ENCODE measurements at places on chromosomes 12 and 14. TPM values are rescaled to one million over a fixed set of nuclear protein-coding genes. Genes with fewer than 3 reads are reported as not detected.

ACSM4 gene
- not detected for total RNA-seq

NTF3 gene
- total RNA-seq, result 4.6 TPM

CCDC196 gene
- total RNA-seq, result 4.0 TPM

PIWIL1 gene
- not detected for total RNA-seq

TTLL5 gene
- 9.5 TPM for total RNA-seq

SLC39A9 gene
- 55.2 TPM for total RNA-seq

SOAT2 gene
- total RNA-seq, result 0.25 TPM

SYNDIG1L gene
- not detected for total RNA-seq

CCDC88C gene
- total RNA-seq, result 4.1 TPM

PTCSC3 gene
- not detected for total RNA-seq

STRAP gene
- 48.6 TPM for total RNA-seq

VRTN gene
- total RNA-seq, result 0.08 TPM

ISM2 gene
- not detected for total RNA-seq

HIP1R gene
- total RNA-seq, result 35.2 TPM

GZMB gene
- 1.3 TPM for total RNA-seq

HOXC13 gene
- not detected for total RNA-seq

LTBR gene
- total RNA-seq, result 106 TPM

AQP2 gene
- not detected for total RNA-seq

INSM2 gene
- total RNA-seq, result not detected

FNTB gene
- 9.9 TPM for total RNA-seq

CCDC91 gene
- 11.9 TPM for total RNA-seq

KRT79 gene
- total RNA-seq, result not detected

B3GNT4 gene
- total RNA-seq, result not detected

GPR65 gene
- 0.78 TPM for total RNA-seq

ACOT4 gene
- total RNA-seq, result 9.9 TPM

AGAP2 gene
- total RNA-seq, result 0.83 TPM

PZP gene
- 0.70 TPM for total RNA-seq

SERPINA12 gene
- 0.35 TPM for total RNA-seq

C3AR1 gene
- total RNA-seq, result 2.3 TPM

OVCH1 gene
- not detected for total RNA-seq

NPFF gene
- total RNA-seq, result not detected

SSPN gene
- total RNA-seq, result 0.58 TPM

C12orf54 gene
- total RNA-seq, result not detected

IRF2BPL gene
- 18.1 TPM for total RNA-seq

GDF3 gene
- not detected for total RNA-seq

IGF1 gene
- 37.3 TPM for total RNA-seq

PTHLH gene
- total RNA-seq, result 0.10 TPM

ADAM21 gene
- not detected for total RNA-seq
